ENCODE measurements at places on chromosomes 5 and 9. TPM values are rescaled to one million over a fixed set of nuclear protein-coding genes. Genes with fewer than 3 reads are reported as not detected.

The SPINK5 gene
- total RNA-seq, result not detected

DNA sequence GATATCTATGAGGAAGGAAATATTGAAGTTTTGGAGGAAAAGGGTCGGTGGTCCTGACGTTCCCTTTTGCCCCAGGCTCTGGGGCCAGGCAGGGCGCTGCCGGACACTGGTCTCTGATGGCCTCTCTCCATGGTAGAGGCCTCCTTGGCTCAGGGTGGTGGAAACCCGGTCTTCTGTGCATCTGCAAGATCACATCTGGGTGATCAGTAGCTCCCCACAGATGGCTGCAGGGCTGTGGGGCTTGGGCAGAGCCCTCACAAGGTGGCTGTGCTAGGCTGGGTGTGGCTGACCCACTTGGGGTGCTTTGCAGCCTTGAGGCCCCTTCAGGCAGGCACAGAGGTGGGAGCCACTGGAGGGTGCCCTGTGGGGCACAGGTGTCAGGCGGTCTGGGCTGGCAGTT is 53.9 kb upstream of the RNU6ATAC start:
- no peak overlapping the region for H3K4me3 ChIP-seq
- H3K36me3 ChIP-seq, result no peaks in the 10 kb centered on the region
- no peak overlapping the region for H3K27ac ChIP-seq
- no peaks in the 10 kb centered on the region for H3K4me1 ChIP-seq

GRCh38 chr5:129392681-129393080 is 67.4 kb upstream of the ADAMTS19 start:
- no peak overlapping the region for H3K27ac ChIP-seq
- no peak for DNase-seq
- no peaks in the 10 kb centered on the region for H3K4me1 ChIP-seq
- no peak overlapping the region for H3K4me3 ChIP-seq
- no peaks in the 10 kb centered on the region for H3K36me3 ChIP-seq

DNA sequence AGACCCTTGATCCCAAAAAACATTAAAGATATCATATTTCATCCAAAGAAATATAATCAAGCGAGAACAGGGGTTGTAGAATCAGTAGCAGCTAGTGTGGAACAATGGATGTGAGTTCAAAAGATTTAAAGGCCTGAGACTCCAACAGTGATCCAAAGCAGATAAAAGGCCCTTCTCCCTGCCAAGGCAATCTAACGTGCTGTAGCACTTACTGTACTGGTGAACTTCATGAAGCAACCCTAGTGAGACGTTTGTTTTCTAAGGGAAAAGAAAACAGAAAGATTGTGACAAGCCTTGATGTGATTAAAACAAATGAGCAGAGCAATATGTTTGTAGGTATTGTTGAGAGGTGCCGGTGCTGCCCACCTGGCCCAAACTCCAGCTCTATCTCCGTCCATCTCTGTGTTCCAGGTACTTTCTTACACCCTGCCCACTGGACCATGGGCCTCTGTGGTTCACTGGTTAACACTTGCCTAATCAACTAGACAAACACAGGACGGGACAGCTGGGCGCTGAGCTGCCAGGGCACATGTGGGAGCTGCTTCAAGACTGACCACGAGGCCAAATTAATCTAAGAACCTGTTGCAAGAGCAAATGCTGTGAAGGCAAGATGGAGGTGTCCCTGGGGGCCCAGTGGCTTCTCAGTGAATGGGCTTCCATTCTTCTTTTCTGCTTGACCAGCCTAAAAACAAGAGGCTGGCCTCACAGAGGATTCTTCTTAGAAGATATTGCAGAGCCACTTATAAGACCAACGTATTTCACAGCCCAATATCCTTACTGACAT is 265.5 kb downstream of the CWC27 start:
- H3K4me3 ChIP-seq, result peak overlapping the region; percentile 23
- no peak for DNase-seq
- H3K27ac ChIP-seq, result no peak overlapping the region
- peaks cover 27% of the 10 kb centered on the region for H3K4me1 ChIP-seq
- H3K27me3 ChIP-seq, result no peaks in the 10 kb centered on the region

DNA sequence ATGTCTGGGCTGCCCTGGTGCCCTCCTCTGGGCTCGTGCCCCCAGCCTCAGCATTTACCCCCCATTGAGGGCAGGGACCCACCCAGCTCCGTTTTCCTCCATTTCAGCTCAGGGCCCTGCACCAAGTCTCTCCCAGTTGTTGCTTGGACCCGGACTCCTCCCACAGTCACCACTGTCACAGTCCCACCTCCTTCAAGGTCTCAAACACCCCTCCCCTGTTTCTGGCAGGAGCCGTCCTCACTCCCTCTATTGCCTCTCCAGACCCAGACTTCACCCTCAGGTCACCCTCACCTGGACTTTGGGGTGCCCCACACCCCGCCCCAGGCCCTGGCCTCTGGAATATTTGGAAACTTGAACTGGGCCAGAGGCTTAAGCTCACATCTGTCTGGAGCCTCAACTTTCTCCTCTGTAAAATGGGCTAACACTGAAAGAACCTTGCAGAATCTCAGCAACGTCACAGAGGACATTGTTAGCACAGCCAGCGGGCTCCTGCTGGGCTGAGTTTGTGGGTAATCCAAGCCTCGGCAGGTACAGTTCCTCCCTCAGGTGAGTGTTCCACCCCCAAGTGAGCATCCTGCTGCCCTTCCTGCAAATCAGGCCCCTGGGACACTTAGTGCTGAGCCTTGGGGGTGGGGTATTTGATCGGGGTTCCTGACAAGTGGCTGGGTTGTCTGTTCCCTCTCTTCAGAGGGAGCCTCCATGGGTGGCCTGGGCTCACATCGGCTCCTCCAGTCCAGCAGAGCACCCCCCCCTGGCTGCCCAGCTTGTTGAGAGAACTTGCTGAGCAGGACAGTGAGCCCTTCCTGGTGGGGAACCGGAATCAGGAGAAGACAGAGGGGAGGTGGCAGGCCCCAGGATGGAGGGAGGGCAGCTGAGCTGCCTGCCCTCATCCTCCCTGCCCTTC is 130.1 kb downstream of the C9orf50 start:
- peak overlapping the region; percentile 79 for H3K4me3 ChIP-seq
- no peaks in the 10 kb centered on the region for H3K27me3 ChIP-seq
- peak overlapping the region; percentile 63 for H3K27ac ChIP-seq
- H3K36me3 ChIP-seq, result peaks cover 6% of the 10 kb centered on the region

GRCh38 chr9:129258823-129259301 is 80.8 kb upstream of the IER5L start:
- H3K36me3 ChIP-seq, result no peaks in the 10 kb centered on the region
- DNase-seq, result no peak
- peaks cover 34% of the 10 kb centered on the region for H3K4me1 ChIP-seq
- H3K27me3 ChIP-seq, result peaks cover 24% of the 10 kb centered on the region

The CEL gene
- total RNA-seq, result 1.6 TPM

The PCDHA1 gene
- not detected for total RNA-seq

GRCh38 chr9:847505-847904 is 6.0 kb downstream of the DMRT1 start:
- no peak overlapping the region for H3K4me3 ChIP-seq
- H3K4me1 ChIP-seq, result peaks cover 15% of the 10 kb centered on the region
- no peak overlapping the region for H3K27ac ChIP-seq
- no peak for DNase-seq
- H3K27me3 ChIP-seq, result peaks cover 49% of the 10 kb centered on the region

- H3K4me3 ChIP-seq, result peak overlapping the region; percentile 78
- peaks cover 28% of the 10 kb centered on the region for H3K27me3 ChIP-seq
- DNase-seq, result no peak
- H3K27ac ChIP-seq, result no peak overlapping the region
- H3K4me1 ChIP-seq, result peaks cover 25% of the 10 kb centered on the region
- no peaks in the 10 kb centered on the region for H3K36me3 ChIP-seq
Measured at GRCh38 chr9:121268598-121268850, 562 bp downstream of the GSN start.

DNA sequence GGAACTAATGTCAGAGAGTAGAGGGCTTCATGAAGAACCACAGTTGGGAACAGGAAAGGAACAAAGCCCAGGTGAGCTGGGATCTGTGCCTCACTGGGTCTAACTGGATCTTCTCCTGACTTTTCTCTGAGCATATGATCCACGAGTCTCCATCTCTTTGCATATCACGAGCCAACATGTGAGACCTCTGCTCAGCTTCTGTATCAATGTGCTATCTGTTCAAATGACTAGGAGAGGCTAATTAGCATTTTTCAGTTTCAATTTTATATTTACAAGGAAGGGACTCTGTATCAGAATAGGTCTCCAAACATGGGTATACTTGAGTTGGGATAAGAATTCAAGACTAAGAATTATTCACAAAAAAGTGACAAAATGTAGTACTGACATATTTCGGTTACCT is 73.8 kb upstream of the SGCD start:
- no peak overlapping the region for H3K27ac ChIP-seq
- no peaks in the 10 kb centered on the region for H3K27me3 ChIP-seq

- H3K4me1 ChIP-seq, result peaks cover 8% of the 10 kb centered on the region
- peaks cover 31% of the 10 kb centered on the region for H3K27me3 ChIP-seq
- DNase-seq, result peak; percentile 31
- H3K4me3 ChIP-seq, result no peak overlapping the region
Measured at GRCh38 chr9:32581512-32582143, 8.7 kb upstream of the NDUFB6 start.

GRCh38 chr9:20945269-20945668 is 86.2 kb downstream of the HACD4 start:
- no peaks in the 10 kb centered on the region for H3K36me3 ChIP-seq
- no peaks in the 10 kb centered on the region for H3K27me3 ChIP-seq
- H3K4me3 ChIP-seq, result no peak overlapping the region
- peaks cover 4% of the 10 kb centered on the region for H3K4me1 ChIP-seq
- no peak for DNase-seq
- H3K27ac ChIP-seq, result no peak overlapping the region

- peak overlapping the region; percentile 50 for H3K27ac ChIP-seq
- no peaks in the 10 kb centered on the region for H3K4me1 ChIP-seq
- DNase-seq, result no peak
- H3K27me3 ChIP-seq, result no peaks in the 10 kb centered on the region
- H3K36me3 ChIP-seq, result no peaks in the 10 kb centered on the region
Measured at GRCh38 chr5:50855001-50855400, 188.6 kb downstream of the PARP8 start.

DNA sequence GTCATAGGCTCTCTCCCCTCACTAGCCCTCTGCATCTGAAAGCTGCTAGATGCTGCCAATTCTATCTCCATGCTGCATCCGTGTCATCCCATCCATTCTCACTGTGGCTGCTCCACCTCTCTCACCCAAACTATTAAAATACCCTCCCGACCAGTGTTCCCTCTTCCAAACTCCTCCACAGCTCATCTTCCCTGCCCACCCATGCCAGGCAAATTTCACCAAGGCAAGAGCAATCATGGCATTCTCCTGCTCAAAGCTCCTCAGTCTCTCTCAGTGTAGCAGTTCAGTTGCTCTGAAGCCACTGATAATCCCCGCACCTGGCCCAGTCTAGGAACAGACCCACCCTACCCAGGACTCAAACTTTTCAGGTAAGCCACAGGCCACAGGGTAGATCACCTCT is 48.4 kb downstream of the SPOCK1 start:
- no peak for DNase-seq
- H3K36me3 ChIP-seq, result no peaks in the 10 kb centered on the region
- H3K4me1 ChIP-seq, result no peaks in the 10 kb centered on the region
- no peak overlapping the region for H3K4me3 ChIP-seq
- no peak overlapping the region for H3K27ac ChIP-seq

DNA sequence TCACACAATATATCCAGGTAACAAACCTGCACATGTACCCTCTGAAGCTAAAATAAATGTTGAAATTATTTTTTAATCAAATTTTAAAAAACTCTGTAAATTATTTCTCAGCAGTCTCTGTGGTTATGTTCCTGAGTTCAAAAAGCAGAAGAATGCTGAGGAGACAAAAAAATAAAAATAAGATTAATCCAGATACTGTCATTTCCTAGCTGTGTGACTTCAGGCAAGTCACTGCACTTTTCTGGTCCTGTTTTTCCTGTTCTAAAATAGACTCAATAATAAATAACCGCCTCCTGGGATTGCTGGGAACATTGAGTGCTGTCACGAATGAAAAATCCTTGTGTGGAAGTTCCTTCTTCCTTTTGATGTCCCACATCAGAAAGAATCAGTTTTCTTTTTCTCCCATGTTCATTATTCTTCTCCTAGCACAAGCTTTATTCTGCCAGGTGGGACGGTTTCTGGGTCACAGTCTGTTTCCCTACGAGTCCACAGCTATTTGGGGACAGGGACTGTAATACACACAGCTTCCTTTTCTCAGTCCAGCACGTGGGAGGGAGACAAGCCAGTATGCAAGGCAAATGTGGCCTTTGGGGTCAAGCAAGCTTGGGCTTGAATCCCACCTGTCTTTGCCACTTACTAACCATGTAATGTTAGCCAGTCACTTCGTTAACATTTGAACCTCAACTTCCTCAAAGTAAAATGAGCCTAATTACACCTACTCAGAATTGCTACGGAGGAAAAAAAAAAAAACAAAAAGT is 156.9 kb downstream of the TRIM32 start:
- H3K27me3 ChIP-seq, result no peaks in the 10 kb centered on the region
- H3K4me1 ChIP-seq, result no peaks in the 10 kb centered on the region
- no peaks in the 10 kb centered on the region for H3K36me3 ChIP-seq
- no peak for DNase-seq

The GRM6 gene
- not detected for total RNA-seq

GRCh38 chr9:6656614-6657300 is 11.2 kb upstream of the GLDC start:
- peaks cover 21% of the 10 kb centered on the region for H3K27me3 ChIP-seq
- H3K4me3 ChIP-seq, result no peak overlapping the region
- peaks cover 8% of the 10 kb centered on the region for H3K4me1 ChIP-seq
- no peak overlapping the region for H3K27ac ChIP-seq

- H3K27me3 ChIP-seq, result peaks cover 12% of the 10 kb centered on the region
- no peak overlapping the region for H3K27ac ChIP-seq
- DNase-seq, result no peak
- H3K36me3 ChIP-seq, result no peaks in the 10 kb centered on the region
Measured at GRCh38 chr9:109593612-109594011, 95.5 kb upstream of the PTPN3 start.

GRCh38 chr5:74865804-74866595 is at the start of gene FAM169A:
FAM169A (minus strand) TSS chr5:74866387; CDS start chr5:74841676, 24,711 bp downstream.
- H3K4me1 ChIP-seq, result peaks cover 26% of the 10 kb centered on the region
- H3K4me3 ChIP-seq, result peak within 1 kb of the TSS; percentile 96
- H3K36me3 ChIP-seq, result peaks cover 4% of the 10 kb centered on the region
- peak; percentile 69 for DNase-seq
- H3K27me3 ChIP-seq, result no peaks in the 10 kb centered on the region
- peak within 1 kb of the TSS; percentile 95 for H3K27ac ChIP-seq

GRCh38 chr5:63262185-63262981 is 683.8 kb downstream of the LRRC70 start:
- H3K4me1 ChIP-seq, result no peaks in the 10 kb centered on the region
- no peak for DNase-seq

The FBP2 gene
- not detected for total RNA-seq

GRCh38 chr5:6745706-6746222 is 32.5 kb downstream of the TENT4A start:
- peaks cover 11% of the 10 kb centered on the region for H3K4me1 ChIP-seq
- no peak for DNase-seq

The GMCL2 gene
- total RNA-seq, result not detected

DNA sequence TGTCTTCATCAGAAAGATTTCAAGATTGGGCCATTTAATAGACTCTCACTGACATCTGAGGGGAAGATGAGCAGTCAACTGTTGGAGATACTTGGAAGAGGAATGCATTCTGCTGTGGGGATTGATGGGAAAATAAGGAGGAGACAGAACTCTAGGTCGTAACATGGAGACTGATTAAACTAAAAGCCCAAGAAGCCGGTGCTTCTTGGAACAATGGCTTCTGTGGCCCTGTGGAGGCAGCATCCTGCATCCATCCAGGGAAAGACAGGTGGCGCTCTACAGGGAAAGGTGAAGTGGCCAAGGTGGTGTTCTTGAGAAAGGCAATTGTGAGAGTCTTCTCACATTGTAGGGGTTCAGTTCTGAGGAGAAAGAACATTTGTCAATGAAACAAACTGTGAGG is 31.3 kb downstream of the ZFAND5 start:
- H3K27me3 ChIP-seq, result no peaks in the 10 kb centered on the region
- no peaks in the 10 kb centered on the region for H3K4me1 ChIP-seq
- no peaks in the 10 kb centered on the region for H3K36me3 ChIP-seq
- no peak overlapping the region for H3K4me3 ChIP-seq
- no peak overlapping the region for H3K27ac ChIP-seq
- no peak for DNase-seq

Measured in activated T-cell treated with anti-CD3 and anti-CD28 coated beads, Interleukin-2, amount 50 U/mL, for 72 hours (primary cell).